ENCODE measurements at places on chromosomes 7 and 10.
A peak's percentile ranks its signal among the peaks of the same experiment; 100 is the strongest.

GRCh38 chr7:157404845-157405481, 68.2 kb downstream of the DNAJB6 start:
- DNase-seq, result no peak

GRCh38 chr7:6106140-6106904, 75.1 kb downstream of the ANKRD61 start:
- DNase-seq, result peak; percentile 60

GRCh38 chr7:21338728-21339164, 89.1 kb upstream of the SP4 start:
- DNase-seq, result no peak

DNA sequence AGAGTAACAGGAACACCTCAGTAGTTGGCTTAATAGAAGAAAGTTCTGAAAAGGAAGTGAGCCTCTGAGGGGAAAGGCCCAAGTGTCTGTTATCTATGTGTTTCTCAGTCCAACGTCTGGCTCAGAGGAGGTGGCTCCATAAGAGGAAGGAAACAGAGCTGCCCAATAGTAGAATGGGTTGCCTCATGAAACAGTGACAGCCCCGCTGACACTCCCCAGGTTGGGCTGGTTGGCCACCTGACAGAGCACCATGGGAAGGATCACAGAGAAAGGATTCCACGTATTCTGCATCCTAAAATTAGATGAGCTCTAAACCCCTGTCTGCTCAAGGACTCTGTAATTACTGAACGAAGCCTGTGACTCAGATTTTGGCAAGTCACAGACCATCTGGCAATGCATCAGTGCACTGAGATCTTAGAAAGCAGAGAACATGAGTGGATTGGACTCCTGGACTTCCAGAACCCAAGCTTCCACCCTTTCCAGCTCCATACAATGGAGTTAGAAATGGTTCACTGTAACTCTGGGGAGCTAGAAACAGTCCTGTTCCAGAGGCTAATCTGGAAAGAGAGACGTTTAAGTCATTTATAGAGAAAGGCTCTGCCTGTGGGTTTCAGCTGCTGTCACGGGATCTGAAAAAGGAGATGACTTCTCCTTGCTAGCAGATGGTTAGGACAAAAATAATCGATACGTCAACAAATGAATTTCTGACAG, 2.9 kb downstream of the PKD2L1 start:
- peak; percentile 77 for DNase-seq

- no peak for DNase-seq
Measured at GRCh38 chr7:132461032-132461592, 115.2 kb downstream of the PLXNA4 start.

- no peak for DNase-seq
Measured at GRCh38 chr7:41972270-41972669, 264.7 kb downstream of the GLI3 start.

- no peak for DNase-seq
Measured at GRCh38 chr7:46949270-46949931, 632.5 kb downstream of the TNS3 start.

DNA sequence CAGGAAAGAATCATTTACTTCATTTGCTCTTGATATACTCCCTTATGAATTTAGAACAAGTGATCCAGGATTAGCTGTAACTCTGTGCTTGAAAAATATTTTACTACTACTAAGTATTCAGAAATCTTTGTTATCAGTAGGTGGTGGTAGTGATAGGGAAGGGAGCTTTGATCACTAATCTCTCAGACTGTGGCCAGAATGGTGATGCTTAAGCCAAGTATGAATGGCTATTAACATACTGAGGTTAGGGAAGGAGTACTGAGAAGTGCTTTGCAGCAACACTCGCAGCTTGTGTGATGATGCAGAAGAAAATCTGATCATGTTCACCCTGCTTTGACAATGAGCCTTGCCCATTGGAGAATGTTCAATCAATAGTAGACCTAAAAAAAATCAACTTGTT, 29.3 kb downstream of the AP3M1 start:
- DNase-seq, result no peak

DNA sequence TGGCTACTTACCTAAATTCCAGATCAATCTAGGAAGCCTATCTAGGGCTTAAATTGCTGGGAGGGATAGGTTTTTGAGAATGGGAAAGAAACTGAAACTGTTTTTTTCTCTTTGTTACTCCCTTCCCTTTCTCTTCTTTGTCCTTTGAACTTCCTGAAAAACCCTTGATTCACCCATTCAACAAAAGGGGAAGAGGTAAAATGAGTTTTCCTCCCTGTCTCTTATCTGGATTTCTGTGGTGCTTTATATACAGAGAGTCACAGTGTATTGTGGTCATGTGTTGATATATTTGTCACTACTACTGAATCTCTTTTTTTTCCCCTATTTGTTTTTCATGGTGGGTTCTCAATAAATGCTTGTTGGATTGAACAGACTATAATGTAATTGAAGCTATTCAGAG, 19.8 kb upstream of the NUP205 start:
- peak; percentile 54 for DNase-seq

DNA sequence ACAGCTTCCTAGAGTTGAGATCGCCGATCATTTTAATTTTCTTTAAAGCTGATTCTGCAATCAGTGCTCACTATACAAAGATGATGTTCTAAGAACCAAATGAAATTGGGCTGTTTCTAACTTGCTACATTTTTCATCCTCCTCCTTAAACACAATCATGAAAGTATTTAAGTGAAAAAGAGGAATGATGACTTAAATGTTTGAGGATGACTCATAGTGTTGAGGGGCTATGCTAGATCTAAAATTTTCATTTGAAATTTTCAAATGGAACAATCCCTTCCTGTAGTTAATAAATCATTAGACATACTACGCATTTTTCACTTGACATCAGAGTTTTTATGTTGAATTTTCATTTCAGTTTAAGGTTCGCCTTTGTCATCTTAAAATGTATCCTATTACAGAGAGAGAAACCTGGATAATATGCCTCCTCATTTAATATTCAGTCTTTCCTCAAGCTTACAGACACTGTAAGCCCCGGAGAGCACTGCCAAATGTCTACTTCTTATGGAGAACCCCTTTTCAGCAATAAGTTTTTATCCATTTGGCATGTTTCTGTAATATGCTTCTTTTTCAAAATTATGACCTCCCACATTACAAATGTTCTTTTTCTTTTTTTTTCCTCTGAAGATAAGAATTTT, 499.6 kb downstream of the MAGI2 start:
- no peak for DNase-seq

DNA sequence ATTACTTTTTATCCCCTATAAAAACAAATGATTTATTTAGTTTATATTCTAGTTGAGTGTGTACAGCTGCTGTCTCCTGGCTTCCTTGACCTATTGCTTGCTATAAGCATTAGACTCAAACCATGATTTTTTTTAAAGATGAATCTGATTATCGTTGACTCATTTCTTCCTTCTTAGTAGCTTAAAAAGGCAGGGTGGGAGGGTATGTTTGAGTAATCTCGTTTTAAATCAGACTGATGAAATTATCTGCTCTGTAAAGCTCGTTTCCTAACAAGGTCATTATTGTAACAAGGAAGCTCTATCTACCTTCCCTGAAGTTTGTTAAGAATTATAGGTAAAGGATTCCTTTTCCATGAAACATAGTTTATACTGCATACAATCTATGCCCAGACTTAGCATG, 276.3 kb upstream of the KCND2 start:
- no peak for DNase-seq

GRCh38 chr7:87797798-87798403, 78.3 kb downstream of the SLC25A40 start:
- DNase-seq, result peak; percentile 66

DNA sequence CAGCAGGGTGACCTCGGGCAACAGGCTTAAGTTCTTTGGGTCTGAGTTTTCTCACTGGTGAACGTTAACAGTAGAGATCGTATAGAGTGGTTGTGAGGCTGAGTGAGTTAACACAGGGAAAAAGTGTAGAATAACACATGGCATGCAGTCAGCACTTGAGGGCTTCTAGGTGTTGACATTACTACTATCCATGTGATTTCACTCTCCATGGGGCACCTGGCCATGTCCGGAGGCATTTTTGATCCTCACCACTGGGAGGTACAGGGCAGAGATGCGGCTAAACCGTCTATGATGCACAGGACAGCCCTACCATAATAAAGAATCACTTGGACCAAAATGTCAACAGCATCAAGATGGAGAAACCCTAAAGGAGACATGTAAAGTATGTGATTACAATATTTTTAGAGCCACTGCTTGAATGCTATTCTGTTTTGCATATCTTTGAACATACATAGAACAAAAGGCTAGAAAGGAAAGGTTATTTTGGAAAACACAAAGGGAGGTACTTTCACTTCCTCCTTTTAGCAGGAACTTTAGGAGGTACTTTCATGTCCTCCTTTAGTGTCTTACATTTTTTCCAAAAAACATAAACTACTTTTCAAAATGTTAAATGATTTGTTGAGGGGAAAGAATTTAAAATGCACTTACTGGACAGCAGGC, 44.3 kb downstream of the NOD1 start:
- no peak for DNase-seq

DNA sequence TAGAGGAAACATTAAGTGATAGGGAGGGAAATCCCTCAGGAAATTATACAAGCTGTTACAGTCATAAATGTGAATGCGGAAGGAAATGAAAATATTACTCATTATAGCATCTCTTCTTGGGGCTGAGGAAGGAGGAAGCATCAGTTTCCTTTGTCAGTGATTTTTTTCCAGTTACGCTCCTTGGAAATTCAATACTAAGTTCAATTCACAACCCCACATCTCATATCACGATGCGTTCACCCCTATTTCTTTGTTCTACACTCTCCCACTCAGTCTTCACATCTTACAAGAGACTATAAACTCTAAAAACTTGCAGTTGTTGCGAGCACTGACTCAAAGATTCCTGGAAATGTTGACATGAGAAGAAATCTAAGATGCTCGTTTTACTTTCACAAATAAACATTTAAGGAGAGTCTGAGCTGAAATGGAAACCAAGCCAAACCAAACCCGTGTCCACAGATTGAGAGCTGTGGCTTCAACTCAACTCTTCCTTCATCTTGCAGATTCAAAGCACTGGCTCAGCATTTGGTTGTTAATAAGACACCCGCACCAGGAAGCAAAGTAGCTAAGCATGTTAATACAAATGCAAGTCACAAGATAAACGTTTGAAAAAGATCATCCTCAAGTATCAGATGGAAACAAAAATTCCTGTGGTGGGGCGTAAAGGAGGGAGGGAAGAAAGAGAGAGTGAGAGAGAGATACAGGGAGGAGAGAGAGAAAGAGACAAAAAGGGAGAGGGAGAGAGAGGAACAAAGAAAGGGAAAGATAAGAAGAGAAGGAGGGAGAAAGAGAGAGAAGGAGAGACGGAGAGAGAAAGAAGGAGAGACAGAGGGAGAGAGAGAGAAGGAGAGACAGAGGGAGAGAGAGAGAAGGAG, 150.0 kb upstream of the RSU1 start:
- peak; percentile 13 for DNase-seq

GRCh38 chr7:28695300-28696295, 262.5 kb downstream of the TRIL start:
- no peak for DNase-seq

DNA sequence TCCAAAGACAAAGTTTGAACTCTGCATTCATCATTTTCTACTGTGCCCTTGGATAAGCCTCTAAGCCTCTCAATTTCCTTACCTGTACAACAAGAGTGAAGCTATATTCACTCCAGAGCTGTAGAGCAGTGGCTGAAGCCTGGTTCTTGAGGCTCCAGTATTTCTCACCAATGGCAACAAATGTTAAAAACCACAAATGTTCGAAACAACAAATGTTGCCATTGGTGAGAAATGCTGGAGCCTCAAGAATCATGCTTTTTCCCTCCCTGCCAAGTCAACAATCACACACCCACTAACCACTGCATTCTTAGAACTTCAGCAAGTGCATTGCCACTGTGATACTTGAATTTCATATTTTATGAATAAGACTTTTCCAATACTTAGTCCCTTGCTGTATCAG, 237.9 kb downstream of the TMEM26 start:
- no peak for DNase-seq

- no peak for DNase-seq
Measured at GRCh38 chr7:29806208-29806994, at the start of gene WIPF3. Gene WIPF3, plus strand, starts transcription at chr7:29806508. Its CDS starts 28,217 bp downstream, at chr7:29834725.

- DNase-seq, result peak; percentile 37
Measured at GRCh38 chr10:132229834-132230556, 43.2 kb downstream of the DPYSL4 start.

DNA sequence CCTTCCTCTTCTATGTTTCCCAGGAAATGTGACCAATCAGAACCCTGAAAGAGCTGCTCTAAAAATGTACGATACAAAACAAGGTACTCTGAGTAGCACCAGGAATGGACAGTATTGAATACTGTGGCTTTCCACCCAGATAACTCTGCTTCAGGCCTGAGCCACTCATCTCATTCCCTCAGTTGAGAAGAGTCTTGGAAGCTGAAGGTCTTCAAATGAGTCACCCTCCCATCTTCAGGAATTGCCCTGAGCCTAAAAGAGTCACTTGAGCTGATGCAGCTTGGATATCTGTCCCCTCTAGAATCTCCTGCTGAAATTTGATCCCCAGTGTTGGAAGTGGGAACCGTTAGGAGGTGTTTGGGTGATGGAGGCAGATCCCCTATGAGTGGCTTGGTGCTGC, 210.4 kb downstream of the DGKI start:
- no peak for DNase-seq

- DNase-seq, result no peak
Measured at GRCh38 chr7:127598318-127598717, 4.8 kb downstream of the FSCN3 start.

DNA sequence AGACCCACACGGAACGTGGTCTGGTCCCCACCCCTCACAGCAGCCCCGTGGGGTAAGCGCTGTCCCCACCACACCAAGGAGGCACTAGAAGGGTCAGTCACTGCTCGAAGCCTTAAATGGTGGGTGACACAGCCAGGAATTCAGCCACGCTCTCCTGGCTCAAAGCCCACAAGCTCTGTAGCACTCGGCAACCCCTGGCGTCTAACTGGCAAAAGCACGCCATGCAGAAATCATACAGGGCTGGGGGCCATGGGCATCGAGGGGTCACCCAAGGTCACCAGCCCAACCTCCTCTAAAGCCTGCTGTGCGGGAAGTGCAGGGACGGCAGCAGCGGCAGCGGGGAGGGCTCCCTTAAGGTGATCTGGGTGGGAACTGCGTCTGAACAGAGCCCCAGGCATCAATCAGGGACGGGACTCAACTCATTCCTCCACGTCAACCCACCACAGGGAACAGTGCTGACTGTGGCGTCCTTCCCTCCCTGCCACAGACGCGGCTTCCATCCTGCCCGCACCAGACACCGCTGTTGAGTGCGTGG, 7.8 kb downstream of the GPER1 start:
- no peak for DNase-seq

DNA sequence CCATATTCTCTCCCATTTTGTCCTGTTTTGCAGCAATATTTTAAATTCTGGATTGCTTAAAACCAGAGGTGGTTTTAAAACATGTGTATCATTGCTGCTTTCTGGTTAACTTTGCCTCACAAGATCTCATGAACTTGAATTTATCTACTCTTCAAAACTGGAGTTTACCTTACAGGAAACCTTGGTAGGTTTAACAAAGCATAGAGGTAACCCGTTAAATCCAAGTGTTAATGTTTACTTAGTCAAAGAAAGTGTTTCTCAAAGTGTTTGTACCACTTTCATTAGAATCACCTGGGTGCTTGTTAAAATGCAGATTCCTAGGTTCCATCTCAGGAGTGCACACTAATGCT, 44.0 kb upstream of the VDAC2 start:
- no peak for DNase-seq

GRCh38 chr7:108794466-108794865, 224.8 kb downstream of the DNAJB9 start:
- no peak for DNase-seq

- DNase-seq, result no peak
Measured at GRCh38 chr10:71269301-71270288, 49.5 kb upstream of the SLC29A3 start.

GRCh38 chr10:33094263-33095051, 136.4 kb upstream of the ITGB1 start:
- no peak for DNase-seq

All from inflammatory macrophage (primary cell).